ENCODE measurements at places on chromosomes 3 and 15. TPM values are rescaled to one million over a fixed set of nuclear protein-coding genes. Genes with fewer than 3 reads are reported as not detected.

DNA sequence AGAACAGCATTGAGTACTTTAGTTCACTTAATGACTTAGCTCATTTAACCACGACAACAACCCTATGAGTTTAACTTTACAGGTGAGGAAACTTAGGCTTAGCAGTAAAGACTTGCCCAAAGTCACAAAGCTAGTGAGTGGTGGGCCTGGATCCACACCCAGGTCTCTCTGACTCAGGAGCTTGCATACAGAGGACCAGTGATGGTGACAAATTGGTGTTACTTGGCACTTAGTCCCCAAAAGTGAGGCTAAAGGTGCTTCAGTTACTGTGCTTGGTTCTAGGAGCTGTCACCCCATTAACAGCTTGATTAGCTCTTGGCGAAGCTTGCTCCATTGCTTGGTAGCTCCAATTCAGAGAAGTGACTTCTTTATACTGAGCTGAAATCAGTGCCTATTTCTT is 6.1 kb downstream of the CELF6 start:
- no peak for DNase-seq

- DNase-seq = no peak
Observed at GRCh38 chr3:55875113-55875512, 388.0 kb upstream of the WNT5A start.

DNA sequence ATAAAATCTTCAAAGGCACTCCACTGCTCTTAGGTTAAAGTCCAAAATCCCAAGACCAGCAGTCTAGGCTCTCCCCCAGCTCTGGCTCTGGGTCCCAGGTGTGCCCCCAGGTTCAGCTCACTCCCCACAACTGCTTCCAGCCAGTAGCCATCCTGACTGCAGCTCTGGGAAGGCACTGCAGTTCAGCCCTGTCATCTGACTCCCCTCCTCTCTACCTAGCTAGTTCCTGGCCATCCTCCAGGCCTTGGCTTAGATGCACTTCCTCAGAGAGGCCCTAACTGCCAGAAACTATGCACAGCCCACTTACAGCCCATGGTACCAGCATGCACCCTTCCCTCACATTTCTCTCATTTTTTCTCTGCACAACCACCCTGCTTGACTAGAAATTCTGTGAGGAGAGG is 25.5 kb downstream of the TBC1D2B start:
- no peak for DNase-seq

DNA sequence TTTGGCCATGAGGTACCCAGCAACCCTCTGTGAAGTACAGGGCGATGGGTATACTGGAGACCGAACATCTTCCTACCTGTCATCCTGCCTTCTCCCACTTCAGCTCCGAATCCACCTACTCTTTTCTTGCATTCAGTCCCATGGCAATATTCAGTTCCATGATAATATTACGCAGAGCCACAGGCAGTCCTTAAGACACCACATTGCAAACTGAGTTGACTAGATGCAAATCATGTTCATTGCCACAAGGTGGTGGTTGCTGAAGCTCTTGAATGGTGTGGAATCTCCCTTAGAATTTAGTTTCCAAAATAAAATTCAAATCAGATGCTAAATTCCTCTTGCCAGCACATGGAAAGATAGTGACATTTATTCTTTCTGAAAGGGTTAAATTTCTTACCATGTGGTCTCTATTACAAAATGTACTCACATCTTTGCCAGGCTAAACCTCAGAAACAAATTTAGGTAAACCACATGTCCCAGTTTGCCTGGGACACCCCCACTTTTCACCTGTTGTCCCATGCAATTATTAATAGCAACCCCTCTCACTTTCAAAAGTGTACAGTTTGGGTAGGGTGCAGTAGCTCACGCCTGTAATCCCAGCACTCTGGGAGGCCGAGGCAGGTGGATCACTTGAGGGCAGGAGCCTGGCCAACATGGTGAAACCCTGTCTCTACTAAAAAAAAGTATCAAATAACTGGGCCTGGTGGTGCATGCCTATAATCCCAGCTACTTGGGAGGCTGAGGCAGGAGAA is 1.7 kb upstream of the NME9 start:
- DNase-seq = no peak

DNA sequence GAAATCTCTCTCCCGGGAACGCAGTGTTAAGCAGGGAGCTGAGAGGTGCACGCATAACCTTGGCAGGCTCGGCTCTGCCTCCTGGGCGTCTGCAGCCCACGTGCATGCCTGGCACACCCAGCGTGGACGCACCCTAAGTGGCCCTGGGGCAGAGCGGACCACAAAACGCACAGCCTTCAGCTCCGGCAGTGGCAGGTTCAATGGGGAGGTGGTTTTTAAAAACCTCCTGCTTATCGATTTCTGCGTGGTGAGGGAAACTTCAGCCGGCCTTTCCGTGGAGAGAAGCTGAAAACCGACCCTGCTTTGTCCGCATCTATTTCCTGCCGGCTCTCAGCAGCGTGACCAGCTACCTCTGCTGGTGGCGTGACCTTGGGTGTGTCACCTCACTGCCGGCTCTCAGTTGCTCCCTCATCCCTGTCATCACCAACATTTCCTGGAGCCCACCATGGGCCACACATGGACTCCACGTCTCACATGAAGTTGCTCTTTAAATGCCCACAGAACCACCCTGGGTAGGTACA is 134.8 kb upstream of the MEF2A start:
- no peak for DNase-seq

DNA sequence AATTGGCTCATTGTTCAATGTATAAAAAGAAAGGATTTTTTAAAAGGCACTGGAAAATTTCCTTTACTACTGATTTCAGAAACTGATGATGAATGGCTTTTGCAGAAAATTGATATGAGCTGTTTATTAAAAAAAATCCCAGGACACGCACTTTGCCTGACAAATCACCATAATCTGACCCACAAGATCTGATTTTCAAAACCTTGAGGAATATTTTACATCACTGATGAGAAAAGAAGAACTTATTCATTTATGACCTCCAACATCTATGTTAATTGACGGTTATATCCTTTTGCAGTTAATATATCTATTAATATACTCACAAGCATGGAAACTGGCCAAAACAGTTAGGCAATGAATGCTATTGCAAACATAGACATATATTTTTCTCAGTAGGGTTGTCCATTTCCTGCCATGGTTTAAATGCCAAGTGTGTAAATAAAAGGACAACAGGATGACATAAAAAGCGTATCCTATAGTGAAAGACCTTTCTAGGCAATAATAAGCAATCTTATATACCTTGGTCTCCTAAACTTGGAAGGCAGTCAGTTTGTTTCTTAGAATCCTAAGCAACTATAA is 109.7 kb upstream of the SLC7A14 start:
- DNase-seq = no peak

GRCh38 chr15:78168608-78169007 is 19.4 kb downstream of the IDH3A start:
- DNase-seq = no peak

DNA sequence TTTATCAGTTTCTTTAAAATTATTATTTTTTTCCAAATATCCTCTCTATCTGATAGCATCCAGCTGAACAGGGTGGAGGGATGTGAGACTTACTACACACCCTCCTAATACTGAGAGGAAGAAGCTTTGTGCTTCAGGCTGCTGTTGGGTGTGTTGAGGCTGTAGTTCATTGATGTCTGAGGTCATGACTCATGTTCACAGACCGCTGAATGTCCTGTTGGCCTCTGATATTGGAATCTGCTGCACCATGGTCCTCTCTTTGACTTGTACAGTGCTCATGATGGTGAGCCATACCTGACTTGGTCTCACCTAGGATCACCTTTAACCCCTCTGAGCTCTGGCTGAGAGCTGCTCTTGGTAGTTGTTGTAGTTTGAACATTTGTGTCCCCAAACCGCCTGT is 302.9 kb downstream of the SATB1 start:
- DNase-seq = no peak

- DNase-seq = no peak
Observed at GRCh38 chr15:79034284-79034683, 56.3 kb downstream of the RASGRF1 start.

DNA sequence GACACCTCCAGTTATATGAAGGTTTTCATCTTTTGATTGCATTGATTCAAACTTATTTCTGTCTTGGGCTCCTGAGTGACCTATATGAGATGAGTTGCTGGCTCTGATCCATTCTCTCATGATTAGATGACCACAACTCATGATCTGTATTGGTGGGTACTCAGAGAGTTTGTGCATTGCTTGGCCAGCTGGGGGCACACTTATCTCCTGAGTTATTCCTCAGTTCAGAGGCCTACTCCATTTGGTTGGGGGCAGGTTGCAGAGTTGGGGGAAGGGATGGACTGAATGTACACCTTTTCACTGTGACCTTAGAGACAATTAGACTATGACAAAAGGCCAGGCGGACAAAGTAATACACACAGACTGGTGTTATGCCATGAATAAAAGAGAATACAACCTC is 166.2 kb upstream of the SEMA6D start:
- DNase-seq = no peak

DNA sequence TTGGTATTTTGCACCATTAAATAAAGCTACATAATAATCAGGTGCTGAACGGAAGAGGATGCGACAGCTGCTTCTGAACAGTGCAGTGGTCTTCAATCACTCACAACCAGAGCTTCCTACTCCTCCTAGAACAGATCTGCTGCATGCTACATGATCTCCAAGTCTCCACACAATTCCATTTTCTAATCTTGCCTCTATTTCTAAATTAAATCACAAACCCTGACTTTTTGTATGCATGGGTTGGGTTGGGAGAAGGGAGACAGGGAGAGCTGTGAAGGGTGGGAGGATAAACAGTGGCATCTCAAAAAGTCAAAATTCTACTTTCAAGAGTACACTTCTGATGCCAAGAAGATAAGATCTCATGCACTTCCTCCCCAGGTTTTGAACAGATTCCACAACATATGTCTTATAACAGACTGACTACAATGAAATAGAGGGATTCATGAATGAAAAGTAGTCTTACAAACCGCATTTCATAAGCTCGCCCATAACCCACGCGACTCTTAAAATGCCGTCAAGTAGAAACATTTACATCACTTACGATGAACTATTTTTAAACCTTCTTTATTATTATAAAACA is 57.2 kb downstream of the CHSY1 start:
- no peak for DNase-seq

DNA sequence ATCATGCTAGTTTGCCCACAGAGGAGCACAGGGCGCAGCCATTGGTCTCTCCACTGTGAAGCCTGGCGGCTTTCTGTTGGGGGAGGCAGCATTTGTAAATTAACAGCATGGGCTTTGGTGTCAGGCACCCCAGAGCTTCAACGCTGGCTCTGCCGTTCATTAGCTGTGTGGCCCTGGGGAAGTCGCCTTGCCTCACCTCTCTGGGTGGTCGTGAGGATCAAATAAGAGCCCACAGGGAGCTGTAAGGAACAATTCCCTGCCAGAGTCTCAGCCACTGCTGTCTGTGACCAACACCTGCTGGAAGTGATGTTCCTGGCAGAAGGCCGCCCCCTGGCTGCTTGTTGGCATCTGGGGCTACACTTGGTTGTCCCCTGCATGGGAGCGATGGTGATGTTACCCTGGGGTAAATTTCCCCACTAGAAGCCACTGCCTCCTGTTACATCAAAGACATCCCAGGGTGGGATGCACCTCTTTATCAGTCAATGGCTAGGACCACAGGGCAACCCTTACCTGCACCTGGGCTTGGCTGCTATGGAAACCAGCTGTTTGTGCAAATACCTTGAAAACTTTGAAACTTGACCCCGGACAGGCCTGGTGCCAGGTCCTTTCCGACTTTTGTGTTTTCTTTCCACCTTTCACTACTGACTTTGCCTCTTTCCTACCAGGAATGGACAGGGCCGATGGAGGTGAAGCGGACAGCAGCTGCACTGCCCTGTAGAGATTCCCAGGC is 36.9 kb downstream of the DNASE1L3 start:
- peak; percentile 83 for DNase-seq

DNA sequence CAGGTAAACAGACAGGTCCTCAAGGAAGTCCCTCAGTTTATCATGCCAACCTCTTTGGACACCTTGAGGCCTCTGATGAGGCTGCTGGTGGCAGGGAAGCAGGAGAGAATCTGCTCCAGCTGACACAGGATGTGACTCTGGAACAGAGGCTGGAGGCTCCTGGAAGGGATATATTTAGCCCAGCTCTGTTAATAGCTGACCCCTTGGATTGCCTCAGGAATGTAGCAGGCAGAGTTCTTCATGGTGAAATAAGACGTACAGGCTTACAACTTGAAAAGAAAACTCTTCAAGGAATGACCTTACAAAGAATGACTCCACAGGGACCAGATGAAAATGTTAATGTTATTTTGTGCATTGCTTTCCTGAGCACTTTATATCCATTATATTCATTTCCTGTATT is 90.5 kb downstream of the AQP9 start:
- DNase-seq = no peak

DNA sequence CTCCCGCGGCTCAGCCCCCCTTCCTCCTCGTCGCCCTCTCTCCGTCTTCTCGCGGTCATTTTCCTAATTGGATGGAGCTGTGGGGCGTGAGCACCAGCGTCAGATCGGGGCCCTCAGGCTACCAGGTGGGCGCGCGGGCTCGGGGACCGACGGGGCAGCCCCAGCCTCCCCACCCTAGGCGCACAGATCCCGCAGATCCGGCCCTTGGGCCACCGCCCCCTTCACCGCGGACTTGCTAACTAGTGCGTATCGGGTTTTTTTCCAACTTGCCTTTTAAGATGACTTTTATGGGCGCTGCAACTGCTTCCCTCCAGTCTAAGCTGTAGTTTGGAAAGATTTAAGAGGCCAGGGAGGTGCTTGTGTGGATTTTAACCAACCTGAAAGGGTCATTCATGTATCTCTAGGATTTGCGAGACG is 1.3 kb downstream of the ZNF710 start:
- DNase-seq = peak; percentile 49

- DNase-seq = no peak
Observed at GRCh38 chr3:139425745-139426400, 36.4 kb upstream of the COPB2 start.

GRCh38 chr15:53320816-53321215 is 438.6 kb downstream of the WDR72 start:
- DNase-seq = no peak

DNA sequence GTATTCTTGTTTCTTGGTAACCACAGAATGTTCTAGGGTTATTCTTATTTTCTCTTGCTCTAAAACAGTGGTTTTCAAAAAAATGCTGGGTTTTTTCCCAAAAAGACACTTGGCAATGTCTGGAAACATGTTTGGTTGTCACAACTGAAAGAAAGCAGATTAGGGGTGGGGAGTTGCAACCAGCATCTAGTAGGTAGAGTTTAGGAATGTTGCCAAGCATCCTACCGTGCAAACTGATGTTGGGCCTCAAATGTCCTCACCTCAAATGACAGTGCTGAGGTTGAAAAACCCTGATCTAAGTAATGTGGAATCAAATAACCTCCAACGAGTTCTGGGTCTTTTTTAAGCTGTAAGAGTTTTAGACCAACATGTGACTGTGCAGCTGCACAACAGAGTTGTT is 270.5 kb upstream of the STT3B start:
- no peak for DNase-seq

- no peak for DNase-seq
Observed at GRCh38 chr3:99515891-99516290, 122.5 kb upstream of the COL8A1 start.

GRCh38 chr3:108287146-108287545 is 9.2 kb upstream of the HHLA2 start:
- no peak for DNase-seq

WDR76 gene
- total RNA-seq = 82.4 TPM

DHX30 gene
- 65.6 TPM for total RNA-seq

CNTN3 gene
- not detected for total RNA-seq

RNF168 gene
- total RNA-seq = 29.1 TPM

ANKRD63 gene
- not detected for total RNA-seq

PPP4R2 gene
- total RNA-seq = 68.1 TPM

GOLGA6A gene
- total RNA-seq = 0.84 TPM

PPP1R14D gene
- total RNA-seq = not detected

Measured in activated naive CD4-positive, alpha-beta T cell treated with anti-CD3 and anti-CD28 coated beads for 36 hours (primary cell).